ENCODE measurements at places on chromosomes 12 and 14.

DNA sequence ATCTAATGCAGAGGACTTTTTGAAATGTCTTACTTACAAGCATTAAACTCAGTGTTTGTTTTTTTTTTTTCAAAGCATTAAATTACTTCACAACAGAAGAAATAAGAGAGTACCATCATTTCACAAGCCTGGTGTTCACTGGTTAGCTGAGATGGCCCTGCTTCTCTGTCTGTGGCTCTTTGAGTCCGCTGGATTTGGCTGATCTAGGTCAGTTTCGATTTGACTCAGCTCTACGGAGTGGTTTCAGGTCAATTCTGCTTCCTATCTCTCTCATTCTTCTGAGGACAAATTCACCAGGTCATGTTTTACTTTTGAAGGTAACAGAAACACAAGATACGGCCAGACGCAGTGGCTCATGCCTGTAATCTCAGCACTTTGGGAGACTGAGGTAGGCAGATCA, 1066.1 kb downstream of the FLRT2 start:
- DNase-seq = no peak

GRCh38 chr12:5305425-5305824, 126.5 kb upstream of the NTF3 start:
- no peak for DNase-seq

GRCh38 chr12:56119361-56119796, 1.3 kb downstream of the ZC3H10 start:
- DNase-seq = peak; percentile 42

DNA sequence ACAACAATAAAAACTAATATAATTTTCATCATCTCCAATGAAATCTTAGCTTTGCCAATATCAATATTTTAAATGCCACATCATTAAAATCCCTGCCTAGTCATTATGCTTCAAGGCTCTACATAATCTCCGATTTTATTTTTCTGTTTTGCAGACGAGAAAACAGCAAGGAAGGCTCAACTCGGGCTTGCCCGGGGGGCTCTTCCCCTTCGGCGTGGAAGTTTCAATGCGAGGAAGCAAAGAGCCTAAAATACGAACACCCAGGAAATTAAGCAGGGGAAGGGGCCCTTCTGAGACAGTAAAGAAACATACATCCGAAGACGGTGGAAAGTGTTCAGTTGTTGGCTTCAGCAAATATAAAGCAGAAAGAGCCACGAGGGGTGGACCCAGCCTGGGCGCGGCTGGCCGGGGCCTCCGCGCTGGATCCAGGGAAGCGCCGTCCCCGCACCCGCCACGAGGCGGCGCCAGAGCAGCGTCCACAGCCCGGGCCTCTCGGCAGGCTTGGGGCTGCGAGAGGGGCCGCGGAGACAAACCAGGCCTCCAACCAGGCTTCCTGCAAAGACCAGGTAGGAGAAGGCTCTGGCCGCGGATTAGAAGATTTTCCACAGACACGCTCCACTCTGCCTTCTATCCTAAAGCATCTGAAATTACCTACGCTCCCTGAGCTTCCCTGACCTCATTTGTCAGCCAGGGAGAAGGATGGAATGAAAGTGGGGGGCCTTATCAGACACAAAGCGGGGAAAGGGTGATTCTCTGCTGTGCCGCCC, 77.2 kb downstream of the SERPINA3 start:
- peak; percentile 11 for DNase-seq

DNA sequence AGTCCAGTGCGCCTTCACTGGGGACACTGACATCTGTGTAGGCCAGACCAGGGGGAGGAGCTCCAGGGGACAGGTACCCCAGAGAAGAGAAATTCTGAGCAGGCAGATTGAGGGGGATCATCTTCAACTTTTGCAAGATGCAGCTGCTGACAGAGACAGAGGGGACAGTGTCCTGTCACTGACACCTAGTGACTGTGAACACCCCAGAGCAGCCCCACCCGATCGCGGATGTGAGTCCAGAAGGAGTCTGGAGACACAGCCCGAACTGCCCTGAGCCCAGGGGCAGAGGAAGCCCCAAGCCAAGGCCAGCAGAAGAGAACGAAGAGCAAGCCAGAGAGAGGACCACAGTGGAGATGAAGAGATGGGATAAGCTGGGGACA, 21.7 kb upstream of the LRTM2 start:
- DNase-seq = no peak

GRCh38 chr12:92139634-92140150, 6.0 kb downstream of the BTG1 start:
- no peak for DNase-seq

- DNase-seq = no peak
These were observed 67.4 kb downstream of the ELK3 start for GRCh38 chr12:96261557-96261956.

DNA sequence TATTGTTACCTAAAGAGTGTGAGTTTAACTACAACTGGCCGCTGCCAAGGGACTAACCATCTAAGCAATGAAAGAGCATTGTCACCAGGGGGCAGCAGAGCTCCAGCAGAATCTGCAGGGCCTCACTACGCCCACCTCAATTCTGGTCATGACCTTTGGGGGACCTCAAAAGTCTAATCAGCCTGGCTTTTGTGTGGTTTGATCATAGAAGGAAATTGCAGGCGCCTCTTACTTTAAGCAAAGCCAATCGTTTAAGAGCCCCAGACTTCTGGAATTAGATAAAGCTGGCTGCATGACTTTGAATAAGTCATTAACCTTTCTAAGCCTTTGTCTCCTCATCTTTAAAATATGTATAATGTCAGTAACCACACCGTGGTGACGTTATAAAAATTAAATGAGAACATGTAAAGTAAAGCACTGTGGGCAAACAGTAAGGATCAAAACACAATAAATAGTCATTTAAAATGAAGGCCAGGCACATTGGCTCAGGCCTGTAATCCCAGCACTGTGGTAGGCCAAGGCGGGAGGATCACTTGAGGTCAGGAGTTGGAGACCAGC, 58.6 kb downstream of the TBX3 start:
- no peak for DNase-seq

GRCh38 chr12:108381787-108382436, 42.8 kb upstream of the CMKLR1 start:
- DNase-seq = no peak

GRCh38 chr14:71711619-71712018, 220.6 kb upstream of the RGS6 start:
- no peak for DNase-seq

DNA sequence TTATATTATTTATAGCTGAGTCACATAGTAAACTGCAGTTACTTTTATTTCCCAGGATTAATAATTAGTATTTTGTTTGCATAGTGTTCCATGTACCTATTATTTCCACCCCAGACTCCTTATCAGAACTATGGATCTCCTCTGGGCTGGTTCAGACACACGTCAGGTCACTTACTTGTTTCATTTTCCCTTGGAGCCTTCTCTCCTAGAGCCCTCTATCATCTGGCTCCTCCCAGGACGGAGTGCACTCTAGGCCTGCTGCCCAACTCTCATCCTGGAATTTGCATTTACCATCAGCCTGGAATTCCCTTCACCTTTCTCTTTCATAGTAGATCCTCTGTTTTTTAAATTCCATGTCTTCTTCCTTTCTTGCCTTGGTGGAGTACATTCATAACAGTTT, 28.5 kb upstream of the GALNT16 start:
- no peak for DNase-seq

GRCh38 chr14:61355892-61356325, 34.5 kb downstream of the PRKCH start:
- DNase-seq = no peak

- DNase-seq = no peak
These were observed 14.5 kb upstream of the FLVCR2 start for GRCh38 chr14:75563931-75564330.

- no peak for DNase-seq
These were observed 1094.1 kb upstream of the TMEM132C start for GRCh38 chr12:127172861-127173260.

- no peak for DNase-seq
These were observed 55.8 kb upstream of the METAP2 start for GRCh38 chr12:95418142-95418541.

DNA sequence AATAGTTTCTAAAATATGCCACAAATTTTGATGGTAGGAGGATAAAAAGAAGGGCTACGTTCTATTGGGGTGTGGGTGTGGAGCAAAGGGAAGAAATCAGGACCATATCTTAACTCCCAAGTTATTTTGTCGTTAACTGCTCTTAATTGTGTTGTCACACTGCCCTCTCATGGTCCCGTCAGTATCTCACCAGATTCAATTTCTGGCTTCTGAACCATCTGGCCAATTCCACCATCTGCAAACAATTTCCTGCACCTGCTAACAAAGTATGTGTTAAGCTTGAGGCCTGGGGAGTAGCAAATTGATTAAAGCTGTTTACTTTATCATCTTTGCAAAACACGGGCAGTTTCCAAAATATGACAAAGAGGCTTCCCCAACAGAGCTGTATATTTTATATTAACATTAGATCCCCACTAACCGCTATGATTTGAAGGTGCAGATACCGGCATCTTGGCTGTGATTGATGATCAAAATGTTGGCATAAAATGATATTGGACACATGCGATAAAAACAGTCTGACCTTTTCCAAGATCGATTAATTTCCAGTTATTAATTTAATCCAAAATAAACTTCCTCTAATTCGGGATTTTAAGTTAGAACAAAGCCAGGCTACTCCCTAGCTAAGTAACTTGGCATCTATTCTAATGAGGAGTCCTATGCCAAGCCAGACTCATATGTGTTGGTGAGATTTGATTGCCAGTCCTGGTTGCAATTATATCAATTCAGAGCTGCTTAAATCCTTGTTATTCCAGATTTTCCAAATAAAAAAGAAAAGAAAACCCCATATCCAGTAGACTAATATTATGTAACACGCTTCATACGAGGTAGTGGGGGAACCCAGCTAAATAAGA, 6.9 kb upstream of the DNM1L start:
- DNase-seq = no peak

GRCh38 chr14:101114726-101115515, 211.4 kb upstream of the RTL1 start:
- no peak for DNase-seq

- DNase-seq = no peak
These were observed 8.6 kb upstream of the ASB2 start for GRCh38 chr14:93984987-93985410.

- DNase-seq = no peak
These were observed 79.7 kb upstream of the PTPRR start for GRCh38 chr12:71000255-71000654.

GRCh38 chr12:20805921-20806320, 4.6 kb upstream of the SLCO1B3 start:
- no peak for DNase-seq

GRCh38 chr14:101957406-101958234, 6.8 kb upstream of the DYNC1H1 start:
- no peak for DNase-seq
